ENCODE measurements at places on chromosomes 6 and 20.

DNA sequence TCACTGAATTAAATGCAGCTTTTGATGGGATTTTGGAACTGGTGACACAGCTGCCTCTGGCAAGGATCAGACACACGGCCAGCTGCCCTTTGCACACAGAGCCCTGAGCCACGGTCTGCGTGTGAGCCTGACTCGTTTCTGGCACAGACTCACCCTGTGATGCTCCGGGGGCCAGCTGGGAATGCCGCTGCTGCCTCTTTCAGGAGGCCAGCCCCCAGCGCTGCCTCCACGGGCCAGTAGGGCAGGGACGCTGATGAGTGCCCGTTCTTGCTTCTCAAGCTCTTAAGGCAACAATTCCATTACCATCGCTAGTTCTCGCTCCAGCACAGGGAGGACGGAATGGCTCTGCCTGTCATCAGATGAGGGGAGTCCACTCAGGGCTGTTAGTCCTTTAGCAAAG lies 61.6 kb downstream of the IRF4 start:
- no peak for DNase-seq

GRCh38 chr6:105786890-105787655 lies 299.1 kb upstream of the PRDM1 start:
- DNase-seq: no peak

DNA sequence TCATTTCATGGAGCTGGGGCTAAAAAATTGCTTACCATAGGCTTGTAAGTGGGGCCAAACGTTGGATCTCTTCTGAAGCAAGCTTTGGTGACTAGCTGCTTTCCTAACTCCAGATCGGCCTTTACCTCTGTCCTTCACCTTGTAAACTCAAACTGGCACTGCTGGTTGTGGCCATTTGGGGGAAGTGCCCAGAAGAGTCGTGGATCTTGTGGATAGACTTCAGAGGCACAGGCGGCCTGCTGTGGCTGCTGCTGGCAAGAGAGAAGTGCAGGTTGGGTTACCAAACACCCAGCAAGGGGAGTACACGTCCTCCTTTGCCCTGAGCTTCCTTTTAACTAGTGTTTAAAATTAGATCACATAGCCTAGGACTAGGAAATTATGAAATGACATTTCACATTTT lies 36.8 kb upstream of the KLHL31 start:
- DNase-seq: no peak

DNA sequence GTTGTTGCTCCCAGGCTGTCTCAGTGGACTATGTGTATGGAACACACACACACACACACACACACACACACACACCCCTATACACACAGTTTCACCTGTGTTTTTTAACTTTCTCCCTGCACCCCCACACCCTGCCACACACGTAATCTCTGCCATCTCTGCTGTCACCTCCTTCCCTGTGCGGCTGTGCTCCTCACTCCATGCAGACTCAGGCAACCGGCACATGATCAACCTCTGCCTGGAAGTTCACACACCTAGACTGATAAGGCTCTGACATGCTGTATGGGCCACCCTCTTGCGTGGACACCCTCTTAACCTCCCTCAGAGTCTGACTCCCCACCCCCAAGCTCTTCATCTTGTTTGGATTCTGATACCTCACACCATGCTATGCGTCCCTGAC lies 152.3 kb upstream of the THEMIS start:
- no peak for DNase-seq

DNA sequence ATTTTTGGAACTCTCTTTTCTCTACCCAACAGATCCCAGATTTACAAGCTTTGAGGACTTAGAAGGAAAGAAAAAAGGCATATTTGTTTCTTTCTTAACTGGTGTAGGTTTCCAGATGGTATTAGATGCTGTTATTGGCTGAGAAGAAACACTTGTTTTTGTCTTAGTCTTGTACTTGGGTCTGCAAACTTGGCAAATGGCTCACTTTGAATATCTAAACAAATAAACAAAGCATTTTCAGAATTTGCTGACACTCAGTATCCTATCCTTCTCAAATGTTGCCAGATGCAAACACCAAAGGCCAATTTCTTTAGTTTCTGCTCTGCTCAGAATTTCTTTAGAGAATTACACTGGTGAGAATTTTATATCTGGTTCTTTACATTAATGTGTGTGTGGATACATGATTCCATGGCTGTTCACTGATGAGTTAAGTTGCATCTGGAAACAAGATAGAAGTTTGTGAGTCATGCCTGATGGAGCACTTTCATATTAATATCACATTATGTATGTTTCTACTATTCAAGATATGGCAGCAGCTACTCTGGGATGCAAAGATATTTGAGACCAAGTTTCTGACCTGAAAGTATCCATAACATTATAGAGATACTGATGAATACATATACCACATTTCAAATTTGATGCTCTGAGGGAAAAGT lies 43.7 kb upstream of the CEP162 start:
- no peak for DNase-seq

GRCh38 chr6:126444659-126445273 lies 104.9 kb downstream of the CENPW start:
- no peak for DNase-seq

- no peak for DNase-seq
Measured at GRCh38 chr6:39322306-39322850, at the start of gene KCNK16. Gene KCNK16 (minus strand): TSS chr6:39322702. CDS start chr6:39322540, 162 bp downstream.

GRCh38 chr6:44397424-44398164 lies 10.1 kb downstream of the CDC5L start:
- DNase-seq: no peak

DNA sequence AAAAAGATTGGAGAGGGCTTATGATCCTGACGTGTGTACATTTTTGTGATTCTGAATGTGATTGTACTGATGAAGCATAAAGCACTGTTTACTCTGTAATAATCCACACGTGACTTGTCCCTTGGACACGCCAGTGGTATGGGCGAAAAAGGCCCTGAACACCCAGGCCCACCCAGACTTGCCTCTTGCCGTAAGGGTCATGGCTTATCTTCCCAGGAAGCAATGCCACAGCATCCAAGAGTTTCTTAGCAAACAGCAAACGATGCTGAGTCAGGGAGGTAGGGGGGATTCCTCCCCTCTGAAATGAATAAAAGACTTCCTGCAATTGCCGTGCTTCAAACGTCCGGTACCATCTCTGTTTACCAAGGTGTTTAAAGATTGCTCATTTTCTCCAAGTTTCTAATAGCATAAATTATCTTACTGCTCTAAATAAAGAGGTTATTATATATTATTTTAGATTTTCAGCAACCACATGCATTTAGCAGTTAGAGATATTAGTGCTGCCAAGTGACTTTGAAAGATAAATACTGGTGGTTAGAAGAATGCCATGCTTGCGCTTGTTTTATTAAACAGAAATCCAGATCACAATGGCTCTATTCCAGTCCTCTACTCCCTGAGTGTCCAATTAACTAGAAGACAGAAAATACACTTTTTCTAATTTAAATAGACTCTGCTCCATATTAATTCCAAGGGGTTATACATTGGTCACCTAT lies 212.8 kb upstream of the CST7 start:
- no peak for DNase-seq

DNA sequence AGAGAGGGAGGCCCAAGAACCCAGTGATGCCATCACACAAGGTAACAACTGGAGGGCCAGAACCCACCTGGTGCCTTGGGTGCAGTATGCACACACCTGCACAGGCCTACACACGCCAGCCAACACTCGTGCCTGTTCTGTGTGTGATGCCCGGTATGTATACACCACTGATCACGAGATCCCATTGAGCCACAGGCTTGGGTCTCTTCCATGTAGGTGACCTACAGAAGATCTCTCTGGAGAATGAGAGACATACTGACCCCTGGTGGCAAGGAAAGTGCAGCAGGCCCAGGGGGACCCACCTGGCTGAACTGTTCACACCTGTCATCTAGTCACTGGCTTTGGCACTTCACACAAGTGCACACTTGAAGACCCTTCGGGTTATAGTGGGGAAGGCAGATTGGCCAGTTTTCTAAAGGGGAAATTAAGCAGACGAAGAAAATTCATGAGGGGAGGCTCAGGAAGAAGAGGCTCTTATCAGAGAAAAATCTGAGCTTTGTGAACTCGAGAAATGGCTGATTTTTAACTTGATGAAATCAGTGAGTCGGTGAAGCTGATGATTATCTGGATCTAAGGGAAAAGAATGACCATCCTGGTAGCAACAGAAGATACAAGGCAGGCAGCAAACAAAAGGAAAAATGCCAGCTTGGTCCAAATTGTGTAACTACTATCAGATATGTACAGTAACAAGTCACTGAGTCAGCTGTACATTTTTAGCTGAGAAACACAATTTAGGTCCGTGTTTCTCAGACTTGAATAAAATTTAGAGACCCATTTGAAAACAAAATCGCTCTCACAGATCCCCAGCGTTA lies 69.1 kb upstream of the PBOV1 start:
- DNase-seq: no peak
